ENCODE measurements at places on chromosomes 7 and 10.

GRCh38 chr10:129658376-129659072, 191.5 kb downstream of the MGMT start:
- no peak for DNase-seq

GRCh38 chr10:128873411-128874054, 593.5 kb upstream of the MGMT start:
- DNase-seq = no peak

DNA sequence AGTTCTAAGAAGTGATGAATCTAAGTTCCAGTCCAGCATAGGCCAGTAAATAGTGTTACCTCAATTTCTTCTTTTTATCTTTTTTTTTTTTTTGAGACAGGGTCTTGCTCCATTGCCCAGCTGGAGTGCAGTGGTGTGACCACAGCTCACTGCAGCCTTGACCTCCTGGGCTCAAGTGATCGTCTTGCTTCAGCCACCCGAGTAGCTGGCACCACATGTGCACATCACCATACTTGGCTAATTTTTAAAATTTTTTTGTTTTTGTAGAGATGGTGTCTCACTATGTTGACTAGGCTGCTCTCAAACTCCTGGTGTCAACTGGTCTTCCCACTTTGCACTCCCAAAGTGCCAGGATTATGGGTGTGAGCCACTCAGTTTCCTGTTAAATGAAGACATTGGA, 126.6 kb upstream of the LYZL2 start:
- no peak for DNase-seq

GRCh38 chr10:29409241-29410054, 120.6 kb downstream of the LYZL1 start:
- no peak for DNase-seq

DNA sequence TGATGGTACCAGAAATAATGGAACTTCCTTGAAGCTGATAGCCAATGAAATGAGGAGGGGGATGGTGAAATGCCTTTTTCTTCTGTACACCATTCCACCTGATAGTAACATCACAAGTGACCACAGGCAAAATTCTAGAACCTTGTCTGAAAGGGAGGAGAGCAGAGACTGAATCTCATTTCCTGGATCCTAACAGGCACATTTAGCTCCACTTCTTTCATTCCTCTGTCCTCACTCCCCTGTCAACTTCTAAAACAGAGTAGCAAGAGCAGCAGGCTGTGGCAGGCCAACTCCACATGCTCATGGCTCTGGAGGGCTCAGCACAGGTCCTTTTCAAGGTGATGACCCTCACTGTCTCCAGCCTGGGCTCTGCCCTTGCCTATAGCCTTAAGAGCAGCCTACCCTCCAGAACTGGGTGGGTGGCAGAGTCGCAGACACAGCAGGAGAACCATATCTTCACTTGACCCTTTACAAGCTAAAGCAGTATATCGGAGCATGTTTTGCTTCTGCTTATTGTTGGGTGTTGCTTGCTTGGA, at the start of gene LRRC18:
Gene LRRC18 (minus strand): TSS at position 51 of the 536 bp plus-strand sequence. CDS start 25,685 bp downstream, outside the sequence.
- DNase-seq = no peak

GRCh38 chr10:77164616-77165311, 472.8 kb downstream of the KCNMA1 start:
- DNase-seq = no peak

DNA sequence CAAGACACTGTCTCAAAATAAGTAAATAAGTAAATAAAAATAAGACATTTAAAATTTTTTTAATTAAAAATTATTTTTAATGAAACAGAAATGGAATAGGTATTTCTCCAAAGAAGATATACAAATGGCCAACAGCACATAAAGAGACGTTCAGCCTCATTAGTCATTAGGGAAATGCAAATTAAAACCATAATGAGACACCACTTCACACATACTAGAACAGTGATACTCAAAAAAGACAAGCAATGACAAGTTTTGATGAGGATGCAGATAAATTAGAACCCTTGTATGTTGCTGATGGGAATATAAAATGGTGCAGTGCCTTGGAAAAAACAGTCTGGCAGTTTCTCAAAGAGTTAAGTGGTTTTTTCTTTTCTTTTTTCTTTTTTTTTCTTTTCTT, 26.5 kb upstream of the C10orf67 start:
- DNase-seq = no peak

DNA sequence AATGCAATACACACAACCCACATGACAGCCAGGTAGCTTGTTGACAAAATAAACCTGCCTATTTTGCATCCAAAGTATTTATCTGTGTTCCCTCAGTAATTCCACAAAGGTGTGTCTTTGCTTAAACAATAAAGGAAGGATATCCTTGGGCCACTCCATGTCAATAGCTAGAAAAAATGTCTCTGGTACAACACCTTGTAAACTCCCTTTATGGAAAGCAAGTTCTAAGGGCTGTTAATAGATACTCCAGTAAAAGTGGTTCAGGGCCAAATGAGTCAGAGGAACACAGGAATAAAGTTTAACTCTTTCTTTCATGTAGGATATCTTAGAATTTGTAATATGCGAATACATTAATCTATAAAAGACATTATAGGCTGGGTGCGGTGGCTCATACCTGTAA, 96.9 kb upstream of the LRRTM3 start:
- DNase-seq = peak; percentile 13
